Smooth muscle cell of trachea (primary cell): ENCODE measurements at places on chromosomes 2 and 18. TPM values are rescaled to one million over a fixed set of nuclear protein-coding genes. Genes with fewer than 3 reads are reported as not detected.

AFTPH gene
- total RNA-seq: 30.8 and 31.3 TPM in 2 replicates

CDH2 gene
- total RNA-seq: 6.3 and 6.8 TPM in 2 replicates

CCDC68 gene
- total RNA-seq: 2.6 and 4.6 TPM in 2 replicates

MDH1B gene
- total RNA-seq: 0.99 and 1.2 TPM in 2 replicates

MC5R gene
- not detected in 2 replicates for total RNA-seq

TMEM198 gene
- 0.73 and 2.3 TPM in 2 replicates for total RNA-seq
